HuH-7.5 (cell line): ENCODE measurements at places on chromosomes 11 and 22.

- no peak for DNase-seq
Observed at GRCh38 chr11:34806875-34807274, 109.3 kb downstream of the APIP start.

DNA sequence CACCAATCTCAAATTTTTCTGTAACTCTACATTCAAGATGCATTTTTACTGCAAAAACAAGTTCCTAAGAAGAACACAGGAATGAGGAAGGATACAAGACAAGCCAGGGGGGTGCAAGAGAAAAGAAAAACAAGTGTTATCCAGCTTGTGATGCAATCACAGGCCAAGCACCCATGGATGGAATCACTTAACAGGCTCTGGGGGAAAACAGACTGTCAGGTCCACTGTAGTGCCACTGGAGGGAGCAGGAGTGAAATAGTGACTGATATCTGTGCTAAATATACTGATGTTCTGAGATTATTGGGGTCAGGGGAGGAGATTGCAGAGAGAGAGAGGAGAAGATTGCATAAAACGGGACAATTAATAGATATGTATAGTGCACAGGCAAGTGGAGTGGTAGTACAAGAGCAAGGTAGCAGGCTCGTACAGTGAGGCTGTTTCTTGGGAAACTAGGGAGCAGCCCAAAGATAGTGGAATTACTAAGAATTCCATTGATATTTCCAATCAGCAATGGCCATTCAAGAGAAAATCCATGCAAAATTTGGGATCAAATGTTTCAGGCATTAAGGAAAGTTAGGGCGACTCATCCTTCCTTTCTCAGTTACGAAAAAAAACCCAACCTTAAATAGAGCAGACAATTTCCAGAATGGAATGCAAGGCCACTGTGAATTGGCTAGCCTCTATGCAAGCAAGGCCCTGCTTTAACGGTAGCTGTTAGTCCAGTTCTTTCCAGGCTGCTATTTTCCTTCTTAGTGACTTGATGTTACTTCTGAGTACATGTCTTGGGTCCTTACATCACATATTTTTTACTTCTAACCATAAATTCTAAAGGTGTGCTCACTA lies 52.2 kb upstream of the CEP126 start:
- DNase-seq = peak; percentile 10

GRCh38 chr11:123351375-123351774 lies 78.7 kb upstream of the GRAMD1B start:
- DNase-seq = no peak

- DNase-seq = peak; percentile 22
Observed at GRCh38 chr11:19441752-19442553, 201.2 kb upstream of the E2F8 start.

GRCh38 chr22:36332623-36333332 lies 55.0 kb downstream of the MYH9 start:
- DNase-seq = no peak

- DNase-seq = peak; percentile 86
Observed at GRCh38 chr22:29716814-29717545, 2.8 kb upstream of the CABP7 start.

GRCh38 chr11:73152086-73152853 lies 10.2 kb upstream of the FCHSD2 start:
- DNase-seq = no peak

- peak; percentile 61 for DNase-seq
Observed at GRCh38 chr22:24424001-24424900, 3.1 kb upstream of the ADORA2A start.

DNA sequence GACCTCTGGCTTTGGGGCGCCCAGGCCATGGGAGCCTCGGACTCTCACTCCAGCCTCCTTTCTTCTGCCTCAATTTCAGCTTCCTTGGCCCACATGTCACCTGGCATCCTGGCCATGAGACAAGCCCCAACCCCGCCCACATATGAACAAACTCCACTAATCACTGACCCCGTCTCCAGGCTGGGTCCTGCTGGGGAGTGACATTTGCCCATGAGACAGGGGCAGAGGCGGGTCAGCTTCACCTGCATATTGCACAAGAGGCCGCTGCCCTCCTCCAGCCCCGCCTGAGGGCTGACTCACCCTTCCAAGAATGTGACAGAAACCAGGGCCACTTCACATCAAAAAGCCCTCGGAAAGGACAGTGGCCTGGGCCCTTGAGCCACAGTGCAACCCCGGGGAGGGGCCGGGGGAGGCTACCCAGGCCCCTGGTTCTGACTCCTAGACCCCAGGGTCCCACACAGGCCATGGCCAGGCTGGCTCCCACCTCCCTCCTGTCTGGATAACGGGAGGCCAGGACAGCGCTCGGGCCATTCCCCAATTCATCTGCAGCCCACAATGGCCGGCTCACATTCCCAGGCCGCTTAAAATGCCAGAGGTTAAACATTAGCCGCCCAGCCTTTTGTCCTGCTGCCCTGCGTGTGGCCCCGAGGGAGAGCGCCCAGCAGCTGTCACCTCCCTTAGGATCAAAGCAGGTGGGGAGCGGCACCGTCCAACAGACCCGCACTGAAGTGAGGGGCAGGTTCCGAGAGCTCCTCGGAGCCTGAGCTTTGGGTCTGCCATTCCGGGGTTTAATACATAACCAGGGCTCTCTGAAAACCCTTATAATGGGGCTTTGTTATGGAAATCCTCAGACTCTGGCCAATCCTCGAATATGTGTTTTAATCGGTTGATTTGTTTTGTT lies 42.3 kb downstream of the TRMU start:
- DNase-seq = peak; percentile 98

GRCh38 chr11:69075421-69076128 lies 26.8 kb downstream of the TPCN2 start:
- no peak for DNase-seq

DNA sequence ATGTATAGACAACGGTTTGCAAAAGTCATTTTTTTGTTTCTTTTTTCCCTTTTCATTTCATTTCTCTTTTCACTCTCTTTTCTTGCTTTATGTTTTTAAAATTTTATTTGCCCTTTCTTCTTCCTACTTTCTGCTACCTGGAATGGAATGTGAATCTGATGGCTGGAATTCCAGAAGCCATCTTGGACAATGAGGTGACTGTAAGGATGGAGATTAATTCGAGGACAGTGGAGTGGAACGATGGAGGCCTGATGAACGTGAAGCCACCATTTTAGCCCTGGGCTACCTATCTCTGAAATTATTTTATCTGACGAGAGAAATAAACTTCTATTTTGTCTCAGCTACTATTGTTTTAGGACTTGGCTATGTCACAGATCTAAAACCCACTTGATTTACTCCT lies 2.8 kb upstream of the POLA2 start:
- no peak for DNase-seq

GRCh38 chr11:109998921-109999320 lies 94.3 kb upstream of the ZC3H12C start:
- no peak for DNase-seq

GRCh38 chr22:36578619-36579018 lies 49.7 kb upstream of the EIF3D start:
- DNase-seq = no peak

DNA sequence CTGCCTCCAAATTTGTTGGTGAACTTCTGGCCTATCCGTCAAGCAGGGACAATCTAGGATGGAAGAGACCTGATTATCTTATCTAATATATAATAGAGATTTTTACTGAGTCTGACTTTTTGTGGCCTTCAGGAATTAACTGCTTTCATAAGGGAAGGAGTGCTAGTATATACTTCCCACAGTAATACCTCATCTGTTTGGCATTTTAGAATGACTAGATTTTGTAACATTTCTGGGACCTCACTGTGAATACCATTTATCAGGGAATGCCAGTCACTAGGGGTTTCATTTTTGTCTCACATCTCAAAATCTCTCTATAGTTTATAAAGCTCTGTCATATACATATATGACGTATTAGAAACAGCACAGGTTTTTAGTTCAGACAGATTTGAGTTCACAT lies 114.3 kb downstream of the INSC start:
- no peak for DNase-seq
